NCI-H510A (cell line): ENCODE measurements at places on chromosomes 5 and 9.

- DNase-seq = no peak
Observed at GRCh38 chr5:157025093-157025698, 33.7 kb downstream of the HAVCR1 start.

GRCh38 chr5:425714-426113 lies 17.3 kb upstream of the EXOC3 start:
- no peak for DNase-seq

DNA sequence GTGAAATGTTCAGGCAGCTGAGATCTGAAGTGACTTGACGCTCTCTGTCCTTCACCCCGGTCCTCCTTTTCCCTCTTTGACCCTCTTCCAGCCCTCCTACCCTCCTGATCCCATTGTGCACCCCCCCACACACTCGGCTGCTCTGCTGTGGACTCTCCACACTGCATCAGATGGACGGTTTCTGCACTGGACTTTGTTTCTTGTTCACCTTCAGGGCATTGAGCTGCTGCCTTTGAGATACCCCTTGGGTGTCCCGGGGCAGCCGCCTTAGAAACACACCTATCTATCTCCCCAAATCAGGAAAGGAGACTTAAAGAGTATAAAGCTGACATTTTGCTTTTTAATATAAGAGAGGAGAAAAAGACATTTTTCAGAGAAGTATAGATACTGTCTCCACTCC lies 27.5 kb downstream of the AMBP start:
- DNase-seq = no peak

DNA sequence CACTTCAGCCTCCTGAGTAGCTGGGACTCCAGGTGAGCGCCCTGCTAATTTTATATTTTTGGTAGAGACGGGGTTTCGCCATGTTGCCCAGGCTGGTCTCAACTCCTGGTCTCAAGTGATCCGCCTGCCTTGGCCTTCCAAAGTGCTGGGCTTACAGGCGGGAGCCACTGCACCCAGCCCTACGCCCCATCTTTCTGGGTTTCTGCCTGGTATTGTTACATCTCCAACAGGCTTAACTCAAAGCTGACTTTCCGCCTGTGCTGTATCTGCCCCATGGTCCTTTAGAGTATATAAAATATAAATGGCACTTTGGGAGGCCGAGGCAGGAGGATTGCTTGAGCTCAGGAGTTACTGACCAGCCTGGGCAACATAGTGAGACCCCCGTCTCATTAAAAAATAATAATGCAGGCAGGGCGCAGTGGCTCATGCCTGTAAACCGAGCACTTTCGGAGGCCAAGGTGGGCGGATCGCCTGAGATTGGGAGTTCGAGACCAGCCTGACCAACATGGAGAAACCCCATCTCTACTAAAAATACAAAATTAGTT lies 36.5 kb upstream of the GLDC start:
- DNase-seq = no peak

GRCh38 chr5:54341971-54342370 lies 31.6 kb upstream of the ARL15 start:
- DNase-seq = no peak

DNA sequence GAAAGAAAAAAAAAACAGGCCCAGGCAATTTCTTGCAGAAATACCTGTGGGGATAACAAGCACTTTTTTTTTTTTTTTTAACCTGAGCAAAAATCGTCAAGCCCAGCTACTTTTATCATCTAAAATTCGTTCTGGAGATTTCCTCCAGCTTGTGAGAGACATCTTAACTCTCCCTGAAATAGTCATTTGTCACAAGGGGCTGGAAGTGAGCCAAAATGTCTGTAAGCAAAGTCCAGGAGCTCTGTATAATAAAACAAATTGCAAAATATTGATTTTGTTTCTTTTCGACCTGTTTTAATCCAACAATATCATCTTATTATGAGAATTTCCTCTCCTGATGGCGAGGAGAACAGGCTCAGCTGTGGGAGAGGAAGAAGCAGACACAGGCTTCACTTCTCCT lies 168.4 kb downstream of the TTLL11 start:
- DNase-seq = no peak

- no peak for DNase-seq
Observed at GRCh38 chr5:169557838-169558237, 25.7 kb upstream of the SPDL1 start.

DNA sequence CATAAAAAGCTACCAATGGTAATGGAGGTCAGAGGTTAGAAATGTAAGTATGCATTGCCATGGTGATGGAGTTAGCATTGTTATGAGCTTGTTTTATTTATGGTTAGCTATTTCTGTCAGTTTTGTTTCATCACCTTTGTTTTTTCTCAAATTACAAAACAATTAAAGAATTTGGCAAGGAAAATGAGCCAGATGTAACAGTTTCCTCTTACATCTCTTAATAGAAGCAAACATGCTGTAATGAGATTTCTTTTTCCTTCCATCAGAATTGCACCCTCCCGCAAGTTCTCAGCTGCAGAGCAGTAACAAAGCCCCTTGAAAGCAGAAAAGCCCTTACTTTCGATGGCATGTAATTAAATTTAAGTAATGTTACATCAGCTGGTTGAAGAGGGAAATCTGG lies 233.0 kb downstream of the SGCD start:
- DNase-seq = no peak

GRCh38 chr5:41264019-41264418 lies 50.7 kb upstream of the C6 start:
- no peak for DNase-seq
